ENCODE measurements at places on chromosomes 11 and 22.
A peak's percentile ranks its signal among the peaks of the same experiment; 100 is the strongest.

- no peak for DNase-seq
Measured at GRCh38 chr22:27538666-27539065, 262.9 kb downstream of the MN1 start.

DNA sequence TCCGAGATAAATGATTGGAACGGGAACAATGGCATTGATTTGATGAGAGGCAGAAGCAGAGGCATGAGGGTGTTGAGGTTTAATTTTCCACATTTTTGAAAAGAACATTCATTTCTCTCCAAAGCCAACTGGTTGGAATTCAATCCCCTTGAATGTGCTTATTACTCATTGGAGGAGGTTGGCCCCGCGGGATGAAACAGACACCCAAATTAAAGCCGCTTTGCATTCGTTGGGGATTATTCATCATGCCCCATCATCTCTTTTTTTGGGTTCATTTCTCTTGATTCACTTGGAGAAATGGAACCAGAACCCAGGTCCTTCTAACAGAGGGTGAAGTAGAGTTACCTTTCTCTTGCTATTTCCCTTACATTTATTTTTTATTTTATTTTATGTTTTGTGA lies 47.6 kb upstream of the PARVG start:
- no peak for DNase-seq

GRCh38 chr22:31970490-31971444 lies 26.4 kb downstream of the YWHAH start:
- peak; percentile 79 for DNase-seq

DNA sequence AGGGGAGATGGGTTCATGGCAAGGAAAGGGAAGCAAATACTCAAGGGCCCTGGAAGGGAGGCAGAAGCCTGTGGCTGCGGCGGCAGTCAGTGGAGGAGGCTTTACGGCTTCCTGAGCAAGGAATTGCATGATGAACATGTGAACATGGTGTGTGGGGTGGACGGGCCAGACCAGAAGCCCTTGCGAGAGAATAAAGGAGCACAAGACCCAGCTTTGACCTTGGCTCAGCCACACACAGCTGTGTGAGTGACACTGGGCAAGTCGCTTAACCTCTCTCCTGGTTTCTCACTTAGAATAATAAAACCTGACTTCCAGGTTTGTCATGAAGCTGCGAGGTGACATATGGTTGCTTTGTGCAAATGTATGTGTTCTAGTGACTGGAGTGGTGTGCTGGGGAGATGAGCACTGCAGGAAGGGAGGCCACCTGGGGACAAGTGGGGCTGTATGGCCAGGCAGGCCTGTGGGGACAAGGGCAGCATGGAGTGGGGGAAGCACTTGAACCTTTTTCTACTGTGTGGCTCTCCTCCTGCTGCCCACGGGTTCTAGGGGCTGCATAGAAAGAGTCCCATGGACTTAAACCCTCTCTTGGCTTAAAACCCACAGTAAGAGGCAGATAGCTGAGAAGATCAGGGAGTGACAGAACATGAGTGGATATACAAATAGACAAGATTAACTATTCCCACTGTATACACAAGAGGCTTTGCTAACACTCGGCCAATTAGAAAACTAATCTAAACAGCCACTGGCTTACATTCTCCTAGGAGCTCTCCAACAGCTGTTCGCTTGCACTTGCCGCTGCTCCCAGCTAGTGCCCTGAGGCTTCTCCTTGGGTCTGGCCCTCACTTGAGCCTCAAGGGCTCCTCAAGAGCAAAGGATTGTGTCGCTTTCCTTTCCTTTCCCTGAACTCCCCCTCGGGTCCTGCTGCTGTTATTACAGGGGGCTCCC lies 67.3 kb upstream of the CDON start:
- no peak for DNase-seq

GRCh38 chr11:726278-727220 lies 20.5 kb downstream of the EPS8L2 start:
- peak; percentile 55 for DNase-seq

- DNase-seq: no peak
Measured at GRCh38 chr11:131695889-131696429, 325.5 kb downstream of the NTM start.

- no peak for DNase-seq
Measured at GRCh38 chr22:45200860-45201511, 37.3 kb downstream of the NUP50 start.

DNA sequence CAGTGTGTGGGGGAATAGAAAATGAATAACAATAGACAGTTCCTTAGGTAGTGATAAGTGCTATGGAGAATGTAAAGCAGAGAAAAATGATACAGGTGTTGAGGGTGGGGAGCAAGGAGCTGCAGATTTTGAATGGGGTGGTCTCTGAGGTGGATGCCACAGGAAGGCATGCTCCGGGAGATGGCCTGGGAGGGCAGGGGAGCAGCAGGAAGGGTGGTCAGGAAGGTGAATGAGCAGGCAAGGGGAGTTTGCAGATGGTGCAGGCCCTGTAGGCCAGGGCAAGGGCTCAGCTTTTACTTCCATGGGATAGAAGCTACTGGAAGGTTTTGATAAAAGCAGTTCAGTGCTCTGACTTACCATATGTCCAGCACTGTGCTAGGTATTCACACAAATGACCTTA lies 44.8 kb downstream of the FDX1 start:
- no peak for DNase-seq

GRCh38 chr11:134045799-134046635 lies 22.9 kb upstream of the JAM3 start:
- no peak for DNase-seq

DNA sequence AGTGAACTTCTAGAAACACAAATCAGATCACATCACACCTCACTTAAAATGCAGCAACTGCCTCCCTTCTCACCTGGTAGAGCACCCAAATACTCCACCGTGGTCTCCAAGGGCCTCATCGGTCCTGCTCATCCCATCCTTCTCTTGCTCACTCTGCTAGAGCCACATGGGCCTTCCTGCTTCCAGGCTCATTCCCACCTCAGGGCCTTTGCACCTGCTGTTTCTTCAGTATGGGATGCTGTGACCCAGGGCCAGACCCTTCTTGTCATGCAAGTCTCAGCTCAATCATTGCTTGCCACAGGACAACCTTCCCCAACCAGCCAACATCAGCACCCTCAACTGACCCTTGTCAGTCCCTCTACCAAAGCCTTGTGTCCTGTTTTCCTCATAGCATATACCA lies 124.9 kb downstream of the GALNT18 start:
- DNase-seq: no peak

DNA sequence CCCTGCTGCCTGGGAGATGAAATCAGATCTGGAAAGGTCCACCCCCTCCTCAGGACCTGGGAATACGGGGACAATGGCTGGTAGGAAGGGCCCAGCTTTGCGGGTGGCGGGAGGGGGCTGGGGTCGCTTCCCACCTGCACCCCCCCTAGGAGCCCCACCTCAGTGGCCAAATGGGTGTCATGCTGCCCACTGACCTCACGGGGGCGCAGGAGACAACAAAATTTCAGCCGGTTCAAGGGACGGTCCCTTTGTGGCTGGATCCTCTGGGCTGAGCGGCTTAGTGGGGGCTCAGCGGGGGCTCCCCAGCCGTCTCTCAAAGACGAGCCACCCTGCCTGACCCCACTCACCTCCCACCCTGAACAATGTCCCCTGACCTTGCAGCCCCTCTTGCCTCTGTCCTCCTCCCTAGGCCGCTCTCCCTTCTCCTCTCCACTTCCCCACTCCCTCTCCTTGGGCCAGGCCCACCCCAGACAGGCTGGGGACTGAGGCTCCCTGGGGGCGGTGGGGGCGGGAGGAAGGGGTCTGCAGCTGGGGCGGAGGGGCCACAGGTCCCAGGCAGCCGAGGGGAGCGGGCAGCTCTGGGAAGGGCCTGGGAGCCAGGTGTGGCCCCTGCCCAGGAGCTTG lies 39.3 kb upstream of the H19 start:
- no peak for DNase-seq

DNA sequence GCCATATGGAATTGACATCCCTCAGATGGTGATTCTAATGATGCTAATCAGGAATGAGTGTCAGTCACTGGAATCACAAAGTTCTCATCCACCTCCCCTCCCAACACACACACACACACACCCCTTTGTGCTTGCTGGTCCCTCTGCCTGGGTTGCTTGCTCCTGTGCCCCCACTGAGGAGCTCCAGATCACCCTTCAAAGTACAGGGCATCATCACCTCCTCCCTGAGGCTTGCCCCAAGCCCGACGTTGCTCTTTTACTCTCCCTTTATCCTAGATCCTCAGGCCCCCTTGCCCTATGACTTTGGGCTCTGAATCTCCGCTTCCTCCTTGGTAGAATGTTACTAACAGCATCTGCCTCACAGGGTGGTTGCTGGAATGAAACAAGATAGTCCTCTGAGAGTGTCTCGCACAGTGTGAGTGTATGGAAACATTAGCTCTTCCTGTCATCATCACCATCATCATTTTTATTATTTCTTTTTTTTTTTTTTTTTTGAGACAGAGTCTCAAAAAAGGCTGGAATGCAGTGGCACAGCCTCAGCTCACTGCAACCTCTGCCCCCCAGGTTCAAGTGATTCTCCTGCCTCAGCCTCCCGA lies 3.4 kb downstream of the TOM1 start:
- DNase-seq: no peak

GRCh38 chr11:115325523-115325922 lies 178.7 kb downstream of the CADM1 start:
- DNase-seq: no peak

DNA sequence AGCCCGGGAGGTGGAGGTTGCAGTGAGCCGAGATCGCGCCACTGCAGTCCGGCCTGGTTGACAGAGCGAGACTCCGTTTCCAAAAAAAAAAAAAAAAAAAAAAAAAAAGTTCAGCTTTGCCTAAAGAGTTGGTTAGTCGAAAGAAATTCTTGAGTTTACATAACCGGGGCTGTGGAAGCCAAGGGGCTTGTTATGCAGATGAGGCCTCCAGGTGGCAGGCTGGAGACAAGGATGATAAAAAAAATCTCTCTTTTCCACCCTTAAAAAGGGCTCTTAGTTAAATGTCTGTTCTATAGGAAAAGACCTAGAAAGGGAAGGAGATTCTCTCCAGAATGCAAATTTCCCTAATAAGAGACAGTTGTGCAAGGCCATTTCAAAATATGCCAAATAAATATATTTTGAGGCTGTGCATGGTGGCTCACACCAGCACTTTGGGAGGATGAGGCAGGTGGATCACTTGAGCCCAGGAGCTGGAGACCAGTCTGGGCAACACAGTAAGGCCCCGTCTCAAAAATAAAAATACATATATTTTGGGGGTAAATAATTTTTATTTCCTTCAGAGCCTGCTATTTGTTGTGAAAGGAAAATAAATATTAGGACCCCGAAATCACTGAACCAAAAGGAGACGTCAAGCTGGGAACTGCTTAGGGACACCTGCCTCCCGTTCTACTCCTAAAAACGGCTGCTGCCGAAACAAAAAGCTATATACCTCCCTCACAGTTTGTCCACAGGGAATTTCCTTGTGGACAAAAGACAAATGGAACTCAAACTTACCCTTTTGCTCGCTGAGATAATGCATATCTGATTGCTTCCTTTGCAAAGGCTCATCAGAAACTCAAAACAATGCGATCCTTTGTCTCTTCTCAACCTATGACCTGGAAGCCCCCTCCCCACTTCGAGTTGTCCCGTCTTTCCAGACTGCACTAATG lies 2.4 kb upstream of the IFITM2 start:
- DNase-seq: peak; percentile 85

GRCh38 chr11:17876827-17877226 lies 136.0 kb downstream of the SERGEF start:
- no peak for DNase-seq

GRCh38 chr11:70660889-70661197 lies 262.5 kb downstream of the CTTN start:
- DNase-seq: no peak

DNA sequence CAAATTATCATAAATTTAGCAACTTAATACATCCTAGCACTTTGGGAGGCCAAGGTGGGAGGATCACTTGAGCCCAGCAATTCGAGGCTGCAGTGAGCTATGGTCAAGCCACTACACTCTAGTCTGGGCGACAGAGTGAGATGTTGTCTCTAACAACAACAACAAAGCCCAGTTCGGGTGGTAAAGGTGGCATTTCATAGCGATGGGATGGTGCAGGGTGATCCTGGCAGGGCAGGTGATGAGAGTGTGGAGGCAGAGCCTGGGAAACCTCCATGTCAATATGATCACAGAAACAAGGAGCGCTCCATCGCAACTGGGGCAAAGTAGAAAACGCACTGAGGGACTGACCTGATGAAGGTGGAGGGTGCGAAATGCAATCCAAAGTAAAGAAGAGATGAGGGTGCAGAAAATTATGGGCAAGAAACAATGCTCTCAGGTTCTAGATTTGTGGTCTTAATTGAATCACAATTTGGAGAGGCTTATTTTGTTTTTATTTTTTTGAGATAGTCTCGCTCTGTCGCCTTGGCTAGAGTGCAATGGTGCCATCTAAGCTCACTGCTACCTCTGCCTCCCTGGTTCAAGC lies 32.8 kb upstream of the CLDN5 start:
- no peak for DNase-seq

DNA sequence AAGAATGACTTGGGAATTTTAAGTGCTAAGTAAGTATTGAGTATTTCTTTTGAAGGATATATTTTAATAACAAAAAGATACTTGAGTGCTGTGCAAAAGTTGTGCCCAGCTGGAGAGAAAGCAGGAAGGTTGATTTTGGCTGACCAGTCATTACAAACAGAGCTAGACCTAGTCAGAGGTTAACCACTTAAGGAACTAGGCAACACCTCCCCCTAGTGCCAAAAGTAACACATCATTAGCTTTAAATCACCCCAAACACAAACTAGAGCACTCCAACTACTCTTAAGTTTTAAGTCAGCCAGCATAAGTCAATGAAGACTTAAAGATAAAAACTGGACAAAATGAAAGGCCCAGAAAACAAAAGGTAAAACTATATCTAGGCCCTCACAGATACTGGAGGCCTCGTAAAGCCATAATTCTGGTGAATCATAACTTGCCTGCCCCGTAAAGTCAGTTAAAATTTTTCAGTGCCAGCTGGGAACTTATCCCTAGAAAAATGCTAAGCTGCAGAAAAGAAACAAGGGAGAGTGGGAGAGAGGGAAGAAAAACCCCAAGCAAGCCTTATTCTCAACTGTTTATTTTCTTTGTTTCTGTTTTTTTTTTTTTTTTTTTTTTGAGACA lies 4.6 kb downstream of the TMEM9B start:
- peak; percentile 89 for DNase-seq

DNA sequence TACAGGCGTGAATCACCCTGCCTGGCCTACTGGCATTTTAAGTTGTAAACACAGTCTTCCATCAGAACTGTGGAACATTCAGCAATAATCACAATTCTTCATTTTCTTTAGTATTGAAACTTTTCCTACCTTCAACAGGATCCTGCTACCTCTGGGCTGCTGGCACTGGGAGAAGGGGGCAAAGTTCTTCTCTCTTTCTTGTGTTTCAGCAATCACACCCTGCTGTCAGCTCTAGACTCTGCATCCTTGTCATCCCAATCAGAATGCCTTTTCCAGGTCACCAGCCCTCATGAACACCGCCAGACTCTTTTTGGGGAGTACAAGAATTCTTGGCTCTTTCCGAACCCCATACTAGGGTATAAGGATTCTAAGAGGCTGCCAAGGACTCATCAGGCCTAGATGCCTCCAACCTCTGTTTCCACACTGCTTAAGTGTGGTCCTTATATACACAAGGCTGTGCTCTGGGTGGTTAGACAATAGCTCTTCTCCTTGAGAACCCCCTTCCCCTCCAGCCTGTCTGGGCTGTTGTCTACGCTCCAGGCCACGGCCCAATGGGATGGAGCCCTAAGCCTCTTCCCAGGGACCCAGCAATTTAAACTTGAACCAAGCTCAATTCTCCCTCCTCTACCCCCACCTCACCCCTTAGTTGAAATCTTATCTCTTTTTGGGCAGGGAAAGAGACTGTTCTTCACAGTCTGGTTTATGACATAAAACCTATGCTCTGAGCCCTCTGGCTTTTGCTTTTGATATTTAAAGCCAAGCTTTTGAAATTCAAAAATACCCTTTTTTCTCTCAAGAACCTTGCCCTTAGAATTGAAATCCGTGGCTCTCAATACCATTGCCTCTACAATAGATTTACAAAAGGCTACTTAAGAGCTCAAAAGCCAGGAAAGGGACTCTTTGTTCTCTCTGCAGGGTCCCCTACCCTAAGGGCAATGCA lies 327.4 kb downstream of the BUD13 start:
- no peak for DNase-seq
